ENCODE measurements at places on chromosomes 11 and 22.

DNA sequence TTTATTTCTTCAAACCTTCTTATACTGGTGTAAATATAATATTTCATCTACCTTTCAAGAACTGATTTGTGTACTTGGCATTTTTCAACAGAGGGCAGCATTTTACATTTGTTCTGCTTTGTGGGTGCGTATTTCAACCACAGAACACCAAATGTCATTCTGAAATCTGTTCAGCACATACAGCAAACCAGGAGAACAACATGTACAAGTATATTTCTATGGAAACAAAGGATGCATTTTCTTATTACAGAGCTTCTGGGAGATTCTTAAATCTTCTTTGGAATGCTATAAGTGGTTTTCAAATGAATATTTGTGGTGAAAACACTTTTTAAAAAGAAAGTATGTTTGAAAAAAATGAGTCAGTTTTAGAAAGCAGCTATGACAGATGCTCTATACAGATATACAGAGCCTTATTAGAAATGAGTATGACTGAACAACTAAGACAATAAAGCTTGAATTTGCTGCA is 946.0 kb downstream of the FAM181B start:
- no peak for DNase-seq

- no peak for DNase-seq
These were observed 585 bp downstream of the ARHGEF12 start for GRCh38 chr11:120336641-120337354.

DNA sequence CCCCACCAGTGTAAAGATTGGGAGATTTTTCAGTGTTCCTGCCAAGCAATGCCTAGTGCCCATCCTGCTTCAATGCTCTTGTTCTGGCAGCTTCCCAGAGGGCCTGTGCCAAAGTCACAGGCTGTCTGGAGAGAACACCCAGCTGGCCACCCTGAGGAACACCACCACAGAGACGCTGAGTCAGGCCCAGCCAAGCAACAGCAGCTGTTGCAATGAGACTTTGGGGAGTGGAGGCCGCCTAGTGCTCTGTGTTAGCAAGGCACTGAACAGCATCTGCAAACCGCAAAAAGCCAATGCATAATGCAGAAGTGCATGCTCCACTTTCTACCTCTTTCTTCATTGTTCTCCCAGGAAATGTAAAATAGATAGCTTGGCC is 168.1 kb downstream of the NXPE2 start:
- no peak for DNase-seq

- no peak for DNase-seq
These were observed 63.3 kb downstream of the DGCR2 start for GRCh38 chr22:19058713-19059451.

DNA sequence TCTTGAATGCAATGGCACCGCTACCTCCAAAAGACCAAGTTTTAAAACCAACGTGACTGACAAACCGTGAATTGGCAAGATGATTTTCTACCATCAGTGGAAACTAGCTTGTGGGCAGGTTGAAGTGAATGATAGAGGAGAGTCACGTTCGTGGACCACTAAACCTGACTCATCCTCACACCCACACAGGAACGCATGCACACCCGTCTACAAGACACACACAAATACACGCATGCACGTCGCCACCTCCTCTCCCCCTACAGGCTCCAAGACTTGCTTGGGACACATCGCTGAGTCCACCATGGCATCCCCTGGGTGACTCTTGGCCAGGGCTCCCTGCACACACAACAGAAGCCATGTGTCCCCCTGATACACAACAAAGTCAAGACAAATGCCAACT is 14.4 kb downstream of the TMPRSS6 start:
- no peak for DNase-seq

DNA sequence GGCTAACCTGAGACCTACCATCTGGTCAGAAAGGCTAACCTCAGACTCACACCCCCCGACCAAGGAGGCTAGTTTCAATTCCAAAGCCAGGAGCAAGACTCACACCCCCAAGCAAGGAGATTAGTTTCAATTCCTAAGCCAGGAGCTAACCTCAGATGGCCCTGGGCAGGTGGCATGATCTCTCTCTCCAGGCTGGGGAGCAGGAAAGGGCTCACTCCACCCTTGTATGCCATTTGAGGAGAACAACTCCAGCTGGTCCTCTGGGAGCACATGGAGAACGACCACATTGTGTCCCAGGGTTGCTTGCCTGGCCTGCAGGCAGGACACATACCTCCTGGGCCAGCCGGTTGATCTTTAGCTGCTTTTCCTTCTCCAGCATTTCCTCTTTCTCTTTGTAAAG is 32.6 kb downstream of the USH1C start:
- no peak for DNase-seq

GRCh38 chr11:117678658-117679406 is 118.2 kb downstream of the DSCAML1 start:
- no peak for DNase-seq

DNA sequence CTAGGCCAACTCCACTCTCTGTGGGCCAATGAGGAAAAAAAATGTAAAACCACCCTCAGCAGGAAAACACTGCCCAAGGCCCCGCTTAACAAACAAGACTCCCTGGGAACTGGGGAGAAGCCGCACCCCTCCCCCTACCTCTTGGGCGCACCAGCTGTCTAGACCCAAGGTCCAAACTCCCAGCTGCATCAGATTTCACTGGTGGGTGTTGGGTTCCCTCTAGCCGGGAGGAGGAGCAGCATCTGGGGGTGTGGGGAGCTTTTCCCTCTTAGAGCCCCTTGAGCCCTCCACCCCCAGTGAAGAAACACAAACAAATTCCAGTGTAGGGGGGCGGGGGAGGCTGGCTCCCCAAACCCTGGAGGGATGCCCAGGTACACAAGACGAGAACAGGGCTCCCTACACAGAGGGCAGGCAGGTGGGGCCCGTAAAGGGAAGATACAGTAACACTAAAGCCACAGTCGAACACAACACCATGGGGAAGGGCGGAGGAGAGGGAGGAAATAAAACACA is 64.9 kb downstream of the NECTIN1 start:
- no peak for DNase-seq

GRCh38 chr22:49629586-49630447 is 197.9 kb downstream of the BRD1 start:
- DNase-seq: no peak

- no peak for DNase-seq
These were observed 816 bp upstream of the PHRF1 start for GRCh38 chr11:575313-575995.

DNA sequence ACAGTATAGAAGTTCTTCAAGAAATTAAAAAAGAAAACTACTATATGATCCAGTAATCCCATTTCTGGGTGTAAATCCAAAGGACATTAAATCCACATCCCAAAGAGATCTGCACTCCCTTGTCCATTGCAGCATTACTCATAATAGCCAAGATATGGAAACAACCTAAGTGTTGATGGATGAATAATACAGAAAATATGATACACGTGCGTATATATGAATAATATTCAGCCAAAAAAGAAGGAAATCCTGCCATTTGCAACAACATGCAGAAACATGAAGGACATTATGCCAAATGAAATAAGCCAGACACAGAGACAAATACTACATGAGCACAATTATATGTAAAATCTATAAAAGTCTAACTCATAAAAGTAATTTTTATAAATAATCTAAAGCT is 306.3 kb upstream of the ANO3 start:
- DNase-seq: no peak

- no peak for DNase-seq
These were observed 2.5 kb downstream of the IL17REL start for GRCh38 chr22:50009765-50010675.

DNA sequence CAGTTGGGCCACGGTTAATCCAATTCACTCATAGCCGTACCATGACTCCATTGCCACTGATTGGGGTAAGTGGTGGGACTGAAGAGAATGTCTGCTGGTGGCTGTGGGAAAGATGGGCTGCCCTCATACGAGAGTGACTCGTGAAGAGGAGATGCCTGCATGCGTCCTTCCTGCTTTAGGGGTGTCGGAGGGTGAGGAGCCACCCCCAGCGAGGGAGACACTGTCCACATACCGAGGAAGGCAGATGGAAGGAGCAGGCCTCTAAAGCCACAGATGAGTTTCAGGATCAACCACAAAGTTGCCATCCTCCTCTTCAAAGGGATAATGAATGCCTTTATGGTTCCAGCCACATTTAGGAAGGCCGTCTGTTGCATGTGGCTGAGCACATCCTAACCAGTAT is 83.2 kb downstream of the GRIK4 start:
- DNase-seq: no peak

DNA sequence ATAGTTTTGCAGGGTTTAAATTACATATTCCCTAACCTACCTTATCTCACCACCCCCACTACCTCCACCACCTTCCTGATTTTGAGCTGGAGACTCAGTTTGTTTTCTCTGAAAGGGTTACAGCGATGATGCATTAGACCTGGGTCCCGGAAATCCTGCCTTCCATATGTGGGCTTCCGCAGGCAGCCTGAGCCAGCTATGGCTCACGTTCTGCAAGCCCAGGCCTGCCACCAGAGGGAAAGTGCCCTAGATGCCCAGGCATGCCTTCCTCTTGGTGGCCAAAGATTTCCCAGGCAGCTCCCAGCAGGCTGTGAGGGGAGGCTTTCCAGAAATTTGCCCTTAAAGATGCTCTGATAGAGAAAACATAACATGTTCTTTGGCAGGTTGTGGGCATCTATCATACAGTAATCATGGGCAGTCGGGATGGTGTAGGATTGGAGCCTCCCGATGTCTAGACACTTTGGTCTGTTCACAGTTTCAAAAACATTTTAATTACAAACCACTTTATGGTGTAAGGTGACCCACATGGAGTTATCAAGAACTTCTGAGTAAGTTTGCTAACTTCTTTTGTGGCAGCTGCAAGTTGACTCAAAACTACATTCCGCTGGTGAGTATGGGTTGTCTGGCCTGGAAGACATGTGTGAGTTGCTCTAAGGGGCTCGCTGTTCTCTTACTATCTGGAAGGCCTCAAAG is 79.3 kb downstream of the MICAL2 start:
- no peak for DNase-seq

- no peak for DNase-seq
These were observed 308.7 kb downstream of the DCDC1 start for GRCh38 chr11:31060880-31061279.

- no peak for DNase-seq
These were observed 478.5 kb upstream of the CCDC90B start for GRCh38 chr11:83764643-83765042.

DNA sequence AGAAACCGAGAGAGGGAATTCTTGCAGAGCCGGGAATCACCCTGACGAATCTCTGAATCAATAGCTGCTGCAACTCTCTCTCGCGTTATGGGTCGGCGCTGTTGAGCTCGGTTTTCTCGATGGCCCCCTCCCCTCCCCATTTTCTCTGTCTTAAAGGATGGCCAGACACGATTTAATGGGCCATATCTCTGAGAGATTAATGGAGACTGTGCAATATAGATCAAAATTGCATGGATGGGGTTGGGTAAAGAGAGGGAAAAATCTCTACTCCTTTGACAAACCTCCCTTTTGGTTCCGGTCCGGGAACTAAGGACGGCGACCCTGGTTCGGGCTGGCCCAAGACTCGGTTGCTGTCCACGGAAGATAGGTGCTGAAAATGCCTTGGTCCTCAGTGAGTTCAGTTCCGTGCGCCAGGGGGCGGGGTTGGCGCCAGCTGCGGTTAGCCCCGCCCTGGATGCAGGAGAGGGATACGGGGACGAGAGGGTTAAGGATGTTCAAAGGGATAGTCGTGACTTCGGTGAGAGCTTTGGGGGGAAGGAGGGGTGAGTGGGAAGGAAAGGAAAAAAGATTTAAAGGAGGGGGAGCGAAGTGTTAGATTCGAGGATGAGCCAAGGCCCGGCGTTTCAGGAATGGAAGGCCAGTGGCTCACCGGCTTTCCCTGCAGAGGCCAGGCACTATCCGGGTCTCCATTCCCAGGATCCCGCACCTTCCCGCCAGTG is 103.6 kb upstream of the HSD17B12 start:
- DNase-seq: peak; percentile 5

GRCh38 chr22:44427611-44428470 is 70.2 kb downstream of the RTL6 start:
- DNase-seq: no peak

GRCh38 chr11:41895081-41895480 is 435.6 kb upstream of the LRRC4C start:
- no peak for DNase-seq

DNA sequence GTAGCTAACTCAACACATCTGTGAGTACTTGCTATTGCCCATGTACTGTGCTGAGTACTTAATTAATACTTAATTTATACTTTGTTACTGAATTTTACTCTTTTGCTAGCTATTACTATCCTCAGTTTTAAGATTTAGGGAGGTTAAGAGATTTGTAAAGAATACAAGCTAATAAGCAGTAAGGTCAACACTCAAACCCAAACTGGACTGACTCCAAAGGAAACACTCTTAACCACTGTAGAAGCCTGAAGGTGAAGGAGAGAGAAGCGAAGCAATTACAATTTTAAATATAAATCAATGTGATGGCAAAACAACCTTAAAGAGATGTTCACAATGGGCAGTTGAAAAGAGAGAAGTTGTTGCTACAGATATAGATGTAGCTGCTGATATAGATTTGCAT is 204.5 kb downstream of the GUCY1A2 start:
- no peak for DNase-seq

DNA sequence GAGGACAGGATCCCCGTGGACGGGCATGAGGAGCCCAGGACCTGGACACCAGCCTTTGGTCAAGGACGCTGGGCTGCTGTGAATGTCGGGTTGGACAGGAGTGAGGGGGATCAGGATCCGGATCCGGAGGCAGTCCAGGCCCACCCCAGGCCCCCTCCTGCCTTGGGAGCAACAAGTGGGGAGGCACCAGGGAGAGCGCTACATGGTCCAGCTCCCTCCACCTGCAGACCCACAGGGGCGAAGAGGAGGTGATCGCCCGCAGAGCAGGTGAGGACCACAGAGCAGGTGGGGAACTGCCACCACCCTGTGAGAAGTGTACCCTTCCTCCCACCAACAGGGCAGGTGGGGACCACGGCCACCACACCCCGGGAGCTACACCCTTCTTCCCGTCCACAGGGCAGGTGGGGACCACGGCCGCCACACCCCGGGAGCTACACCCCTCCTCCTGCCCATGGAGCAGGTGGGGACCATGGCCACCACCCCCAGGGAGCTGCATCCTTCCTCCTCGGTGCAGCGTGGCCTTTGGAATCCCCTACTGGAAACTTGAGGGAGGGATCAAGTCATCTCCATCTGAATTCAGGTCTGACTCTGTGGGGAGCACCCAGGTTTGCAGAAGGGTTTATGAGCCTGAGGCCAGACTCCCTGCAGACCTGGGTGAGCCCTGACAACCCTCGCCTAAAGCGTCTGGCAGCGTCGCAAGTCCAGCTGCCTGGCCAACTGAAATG is 141.0 kb downstream of the BRD1 start:
- no peak for DNase-seq

DNA sequence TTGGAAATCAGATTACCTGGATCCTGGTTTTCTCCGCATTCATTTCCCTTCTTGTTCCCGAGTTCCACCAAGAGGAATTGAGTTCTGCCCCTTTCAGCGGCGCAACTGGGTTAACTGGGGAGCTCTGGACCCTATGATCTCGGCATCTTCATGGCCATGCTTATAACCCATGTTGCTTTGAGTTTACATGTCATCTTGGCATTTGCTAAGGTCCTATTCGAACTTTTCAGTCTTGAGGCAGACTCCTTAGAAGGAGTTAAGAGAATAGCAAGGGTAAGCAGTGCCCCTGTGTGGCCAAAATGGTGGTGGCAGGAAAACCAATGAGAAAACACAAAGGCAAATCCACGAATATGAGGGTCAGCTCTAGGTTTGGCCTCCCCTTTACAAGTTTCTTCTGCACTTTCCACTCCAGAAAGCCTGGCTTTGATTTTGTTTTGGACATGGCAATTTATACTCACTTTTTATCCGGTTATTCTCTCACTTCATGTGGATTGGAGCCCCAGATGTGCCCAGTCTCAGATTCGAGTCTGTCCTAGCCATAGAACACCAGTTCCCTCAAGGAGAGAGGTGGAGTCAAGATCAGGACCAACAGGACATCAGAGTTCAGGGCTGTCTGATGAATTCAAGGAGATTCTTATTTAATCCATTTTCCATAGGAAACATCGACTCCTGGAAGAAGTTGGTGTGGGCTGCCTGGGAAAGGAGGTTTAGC is 55.3 kb upstream of the FBXO3 start:
- peak; percentile 17 for DNase-seq

Measured in DND-41 (cell line).